Head of caudate nucleus (tissue), 42 donors: ENCODE measurements at places on chromosomes 3 and 15.

GRCh38 chr3:24437326-24437725, 57.3 kb downstream of the THRB start:
- no peak for DNase-seq

GRCh38 chr3:106428565-106428994, 559.8 kb upstream of the CBLB start:
- DNase-seq, result no peak

- DNase-seq, result no peak
These were observed 43.6 kb downstream of the DNAH12 start for GRCh38 chr3:57500506-57500905.

GRCh38 chr3:177760803-177761202, 563.5 kb upstream of the TBL1XR1 start:
- no peak for DNase-seq

- no peak for DNase-seq
These were observed 643.8 kb downstream of the SQOR start for GRCh38 chr15:46278486-46279090.

- DNase-seq, result no peak
These were observed 6.8 kb downstream of the ANXA2 start for GRCh38 chr15:60390871-60391501.

- no peak for DNase-seq
These were observed 34.2 kb upstream of the B3GNT5 start for GRCh38 chr3:183218826-183219225.

DNA sequence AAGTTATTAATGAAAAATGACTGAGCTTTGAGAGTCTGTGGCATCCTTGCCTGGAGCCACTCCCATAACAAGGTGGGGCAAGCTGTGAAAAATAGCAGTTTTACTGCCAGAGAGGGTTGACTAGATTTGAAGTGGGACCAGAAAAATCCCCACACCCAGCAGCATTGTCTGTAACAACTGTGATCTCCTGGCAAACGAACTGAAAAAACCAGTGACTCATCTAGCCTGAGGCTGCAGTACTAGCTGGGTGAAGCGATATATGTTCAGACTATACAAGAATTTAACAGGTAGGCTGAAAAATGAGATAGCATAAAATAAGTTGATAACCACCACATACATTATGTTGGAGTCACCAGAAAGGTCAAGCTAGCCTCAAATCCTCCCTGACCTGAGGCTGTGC, 64.0 kb downstream of the DPH6 start:
- DNase-seq, result no peak

DNA sequence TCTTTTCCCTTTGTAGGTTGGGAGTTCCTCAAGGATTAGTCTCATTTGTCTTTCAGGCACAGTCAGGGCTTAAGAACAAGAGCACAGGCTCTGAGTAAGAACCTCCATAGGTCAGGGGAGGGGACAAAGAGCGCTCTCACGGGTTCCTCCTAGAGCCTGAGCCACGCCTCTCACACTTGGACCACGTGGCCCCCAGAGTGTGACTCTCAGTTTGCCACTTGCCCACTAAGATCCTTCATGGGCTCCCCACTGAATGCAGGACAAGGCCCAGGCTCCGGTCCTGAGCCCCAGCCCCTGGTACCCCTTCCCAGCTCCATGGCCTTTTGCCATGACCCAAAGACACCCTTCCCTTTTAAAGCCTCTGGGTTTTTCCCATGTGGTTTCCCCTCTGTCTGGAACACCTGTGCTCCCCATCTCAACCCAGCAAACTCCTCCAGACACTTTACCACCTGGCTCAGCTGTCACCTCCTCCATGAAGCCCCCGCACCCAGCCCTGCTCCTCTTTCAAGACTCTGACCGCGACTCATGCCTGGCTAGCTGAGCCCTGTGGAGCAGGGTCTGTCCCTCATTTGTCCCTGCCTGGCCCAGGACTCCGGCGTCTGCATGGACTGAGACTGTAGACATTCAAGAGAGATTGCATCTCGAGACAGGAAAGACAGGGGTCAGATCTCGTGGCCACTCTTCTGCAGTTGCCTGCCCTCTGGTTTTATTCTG, 32.7 kb downstream of the IQSEC1 start:
- no peak for DNase-seq

GRCh38 chr3:182905623-182906022, 74.7 kb downstream of the DCUN1D1 start:
- no peak for DNase-seq
